Uterine smooth muscle cell (primary cell): ENCODE measurements at places on chromosomes 1 and 21. TPM values are rescaled to one million over a fixed set of nuclear protein-coding genes. Genes with fewer than 3 reads are reported as not detected.

Gene TRAF3IP3
- not detected in 2 replicates for total RNA-seq

Gene HSD3B2
- total RNA-seq = not detected in 2 replicates

Gene SLC22A15
- total RNA-seq = 8.2 and 20.7 TPM in 2 replicates

Gene NBPF26
- 30.8 and 32.7 TPM in 2 replicates for total RNA-seq

Gene S100A12
- not detected in 2 replicates for total RNA-seq

Gene SLC26A9
- not detected in 2 replicates for total RNA-seq

Gene CMPK1
- total RNA-seq = 120 and 132 TPM in 2 replicates

Gene PTCH2
- 0.12 and 0.22 TPM in 2 replicates for total RNA-seq

Gene OR2T33
- total RNA-seq = not detected in 2 replicates

Gene GPR52
- total RNA-seq = 0.89 and 1.1 TPM in 2 replicates
